Activated CD4-positive, CD25-positive, alpha-beta regulatory T cell treated with anti-CD3 and anti-CD28 coated beads, Interleukin-2, amount 50 U/mL, for 72 hours (primary cell): ENCODE measurements at places on chromosomes 12 and 14.

DNA sequence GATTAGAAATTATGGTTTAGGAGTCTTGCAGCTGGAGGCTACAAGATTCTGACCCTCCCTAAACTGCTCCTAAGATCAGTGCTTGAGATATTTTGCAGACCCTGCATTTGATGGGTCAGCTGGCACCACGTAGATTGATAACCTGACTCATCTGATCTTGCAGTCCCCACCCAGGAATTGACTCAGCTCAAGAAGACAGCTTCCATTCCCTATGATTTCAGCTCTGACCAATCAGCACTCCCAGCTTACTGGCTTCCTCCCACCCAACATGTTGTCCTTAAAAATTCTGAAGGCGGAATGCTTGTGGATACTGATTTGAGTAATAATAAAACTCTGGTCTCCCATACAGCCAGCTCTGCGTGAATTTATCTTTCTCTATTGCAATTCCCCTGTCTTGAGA is 23.2 kb upstream of the MTHFD1 start:
- no peak for DNase-seq

DNA sequence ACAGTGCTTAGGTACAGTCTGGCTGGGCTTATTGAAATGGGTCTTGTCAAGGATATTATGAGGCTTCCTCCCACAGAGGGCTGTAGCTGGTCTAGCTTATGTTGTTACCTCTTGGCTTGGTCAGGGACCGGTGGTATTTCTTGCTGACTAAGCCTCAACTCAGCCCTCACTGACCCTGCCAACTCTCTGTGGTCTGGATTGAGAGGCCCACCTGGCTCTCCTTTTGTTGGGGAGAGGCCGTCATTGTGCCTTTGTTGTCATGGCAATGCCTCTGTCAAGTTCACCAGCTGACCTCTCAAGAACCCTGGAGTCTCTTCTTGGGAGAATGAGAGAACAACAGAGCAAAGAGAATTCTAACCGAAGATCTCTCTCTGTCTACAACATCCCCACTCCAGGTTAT is 245.6 kb upstream of the NPAS3 start:
- DNase-seq: no peak

GRCh38 chr12:51752234-51752889 is 96.2 kb downstream of the FIGNL2 start:
- DNase-seq: no peak

- no peak for DNase-seq
Measured at GRCh38 chr14:26104717-26105116, 493.1 kb downstream of the NOVA1 start.

- DNase-seq: no peak
Measured at GRCh38 chr14:80428171-80428570, 216.9 kb upstream of the DIO2 start.
